ENCODE measurements at places on chromosomes 11 and 22.

- no peak for DNase-seq
Measured at GRCh38 chr22:46684706-46685105, 53.3 kb downstream of the CERK start.

- DNase-seq: peak; percentile 94
Measured at GRCh38 chr22:46150034-46150654, at the start of gene PPARA. Gene PPARA, plus strand, starts transcription at chr22:46150526. Its CDS starts 47,858 bp downstream, at chr22:46198384.

DNA sequence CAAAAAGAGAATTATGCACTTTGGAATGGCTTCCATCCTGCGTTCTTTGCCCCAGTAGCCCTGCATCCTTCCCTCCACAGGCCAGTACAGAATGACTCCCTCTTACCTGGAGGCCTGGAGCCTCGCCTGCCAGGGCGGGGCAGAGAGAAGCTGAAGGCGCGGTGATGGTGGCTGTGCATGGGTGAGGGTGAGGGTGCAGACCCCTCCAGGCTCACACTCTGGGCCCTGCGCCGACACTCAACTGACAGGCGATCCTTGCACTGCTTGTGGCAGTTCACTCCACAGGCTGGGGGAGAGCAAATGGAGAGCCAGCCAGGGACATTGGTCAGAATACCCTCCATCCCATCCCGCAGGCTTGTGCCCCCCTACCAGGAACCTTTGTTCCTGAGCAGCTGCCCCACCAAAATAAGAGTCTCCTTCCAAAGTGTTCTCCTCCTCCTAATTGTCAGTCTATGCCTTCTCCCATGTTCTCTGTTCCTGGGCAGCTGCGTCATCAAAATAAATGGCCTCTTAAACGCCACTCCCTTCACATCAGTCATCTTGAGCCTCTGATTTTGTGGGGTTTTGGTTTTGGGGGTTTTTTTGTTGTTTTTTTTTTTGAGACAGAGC is 5.9 kb upstream of the NRXN2 start:
- DNase-seq: no peak

- DNase-seq: peak; percentile 82
Measured at GRCh38 chr11:118198370-118198769, 21.9 kb upstream of the SCN2B start.

DNA sequence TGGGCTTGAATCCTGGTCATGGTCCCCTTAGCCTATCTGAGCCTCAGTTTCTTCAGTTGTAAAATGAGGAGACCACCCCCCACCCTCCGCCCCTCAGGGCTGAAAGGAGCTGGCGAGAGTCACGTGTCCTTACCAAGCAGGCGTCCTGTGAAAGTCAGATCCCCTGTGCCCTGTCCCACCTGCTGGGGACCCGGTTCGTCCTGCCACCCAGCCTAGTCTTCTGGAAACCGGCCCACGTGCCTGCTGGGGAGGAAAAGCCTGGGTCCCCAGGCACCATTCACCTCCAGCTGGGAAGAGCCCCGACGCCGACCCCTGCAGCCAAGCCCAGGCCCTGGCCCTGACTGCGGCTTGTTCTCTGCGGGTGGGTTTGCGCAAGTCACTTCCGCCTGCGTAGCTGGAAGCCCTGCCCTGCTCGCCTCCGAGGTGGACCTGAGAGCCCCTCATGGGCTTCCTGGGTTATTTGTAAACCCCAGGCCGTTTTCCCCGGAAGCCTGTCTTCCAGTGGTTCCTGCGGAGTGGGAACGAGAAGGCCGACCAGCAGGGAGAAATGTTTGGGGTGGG is 679 bp upstream of the SSH3 start:
- peak; percentile 44 for DNase-seq
